ENCODE measurements at places on chromosomes 7 and 10.

DNA sequence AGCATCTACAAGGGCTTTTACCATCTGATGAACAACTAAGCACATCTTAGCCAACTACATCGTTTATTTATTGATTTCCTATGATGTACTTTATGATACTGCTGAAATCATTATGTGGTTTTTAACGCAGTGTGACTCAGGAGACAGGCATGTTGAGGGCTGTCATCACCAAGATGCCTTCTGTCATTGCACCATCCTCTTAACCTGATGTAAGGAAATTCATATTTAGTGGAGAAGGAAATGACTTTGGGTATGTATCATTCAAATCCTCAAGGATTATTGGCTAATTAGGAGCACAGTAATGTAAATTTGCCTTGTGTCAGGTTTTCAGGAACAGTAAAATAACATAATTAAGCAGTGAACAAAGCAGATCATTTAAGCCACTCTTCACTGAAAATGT is 138.5 kb upstream of the MGMT start:
- DNase-seq = no peak

- no peak for DNase-seq
Measured at GRCh38 chr10:96767611-96768010, 47.3 kb upstream of the PIK3AP1 start.

DNA sequence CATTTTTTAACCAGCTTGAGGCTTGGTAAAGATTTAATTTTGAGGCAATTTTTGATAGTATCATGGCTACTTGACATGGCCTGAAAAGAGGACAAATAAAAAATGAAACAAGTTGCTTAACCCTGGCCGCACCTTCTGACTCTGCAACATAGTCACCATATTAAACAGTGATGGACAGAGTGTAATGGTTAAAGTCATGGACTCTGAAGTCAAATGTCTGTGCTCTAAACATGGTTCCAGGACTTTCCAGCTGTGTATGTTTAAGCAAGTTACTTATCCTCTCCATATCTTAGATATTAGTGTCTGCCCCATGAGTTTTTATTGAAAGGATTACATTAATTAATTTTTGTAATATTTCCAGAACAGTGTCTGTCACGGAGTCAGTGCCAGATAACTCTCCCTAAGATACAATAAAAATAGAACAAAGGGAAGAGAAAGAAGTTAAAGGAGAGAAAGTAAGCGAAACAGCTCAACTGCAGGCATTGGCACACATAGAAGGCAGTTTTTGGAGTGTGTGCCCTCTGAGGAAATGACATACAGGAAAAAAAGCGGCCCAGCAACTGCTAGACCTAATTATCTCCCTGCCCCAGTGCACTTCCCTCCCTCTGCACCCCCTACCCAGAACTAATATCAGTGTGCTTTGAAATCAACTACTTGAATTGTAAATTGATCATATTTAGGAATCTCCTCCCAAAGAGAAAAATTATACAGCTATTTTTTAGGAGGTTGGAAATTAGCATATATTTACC is 65.3 kb downstream of the MACC1 start:
- DNase-seq = no peak

GRCh38 chr7:85452674-85453073 is 265.8 kb upstream of the SEMA3D start:
- DNase-seq = no peak

DNA sequence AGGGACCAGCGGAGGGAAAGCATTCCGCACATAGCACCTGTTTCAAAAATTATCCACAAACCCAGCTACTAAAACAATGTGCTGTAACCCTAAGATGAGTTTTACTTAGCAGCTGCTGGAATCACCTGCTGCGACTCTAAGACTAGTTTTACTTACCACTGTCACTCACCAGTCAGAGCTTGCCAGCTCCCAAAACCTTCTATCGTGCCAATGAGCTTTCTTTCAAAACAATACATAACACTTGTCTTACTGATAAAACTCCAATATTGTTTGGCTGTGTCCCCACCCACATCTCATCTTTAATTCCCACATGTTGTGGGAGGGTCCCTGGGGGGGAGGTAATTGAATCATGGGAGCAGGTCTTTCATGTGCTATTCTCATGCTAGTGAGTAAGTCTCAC is 18.4 kb downstream of the ST8SIA6 start:
- no peak for DNase-seq

- no peak for DNase-seq
Measured at GRCh38 chr10:7968510-7969112, 85.9 kb upstream of the GATA3 start.

DNA sequence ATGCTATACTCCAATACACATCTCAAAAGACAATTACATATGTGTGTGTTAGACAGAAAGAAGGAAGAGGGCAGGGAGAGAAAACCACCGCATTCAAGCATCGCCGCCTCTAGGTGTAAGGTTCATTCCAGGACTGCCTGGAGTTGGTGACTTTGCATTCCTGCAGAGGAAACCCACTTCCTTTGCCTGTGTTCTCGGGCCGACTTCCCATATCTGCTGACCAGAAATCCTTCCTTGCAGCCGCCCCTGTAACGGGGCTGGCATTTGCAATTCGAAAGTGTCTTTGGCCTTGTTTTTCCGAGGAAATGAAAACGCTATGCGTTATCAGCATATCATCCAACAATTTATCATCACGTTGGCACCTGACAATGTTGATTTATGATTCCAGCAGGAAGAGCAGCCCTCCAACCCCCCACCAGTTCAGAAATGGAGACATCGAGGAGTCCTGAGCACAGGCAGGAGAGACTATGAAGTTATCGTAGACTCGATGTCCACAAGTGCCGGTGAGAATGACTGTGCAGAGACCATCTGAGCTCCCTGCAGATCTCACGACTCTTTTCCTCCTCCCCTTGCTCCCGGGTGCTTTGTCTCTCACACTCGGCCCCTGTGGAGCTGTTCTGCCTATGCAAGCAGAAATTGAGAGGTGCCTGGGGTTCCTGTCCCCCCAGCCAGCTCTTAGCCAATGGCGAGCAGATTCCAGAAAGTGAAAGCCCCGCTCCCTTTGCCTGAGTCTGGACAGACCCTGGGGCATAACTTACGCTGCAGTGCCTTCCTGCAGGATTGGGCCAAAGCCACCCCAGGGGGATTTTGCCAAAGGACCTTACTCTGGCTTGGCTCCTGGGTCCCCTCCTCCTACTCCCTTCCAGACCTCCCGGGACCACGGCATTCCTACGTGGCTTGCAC is 68.9 kb upstream of the FOXK1 start:
- DNase-seq = no peak

GRCh38 chr7:135186841-135187253 is 16.3 kb upstream of the CYREN start:
- no peak for DNase-seq

GRCh38 chr7:48040944-48041652 is 5.8 kb downstream of the C7orf57 start:
- no peak for DNase-seq

- peak; percentile 22 for DNase-seq
Measured at GRCh38 chr10:92689663-92690210, at the start of gene HHEX. TSS of gene HHEX (plus strand) at chr10:92689955. CDS start at chr10:92689987, 32 bp downstream.

GRCh38 chr10:85032981-85033380 is 704.6 kb downstream of the CCSER2 start:
- DNase-seq = no peak

DNA sequence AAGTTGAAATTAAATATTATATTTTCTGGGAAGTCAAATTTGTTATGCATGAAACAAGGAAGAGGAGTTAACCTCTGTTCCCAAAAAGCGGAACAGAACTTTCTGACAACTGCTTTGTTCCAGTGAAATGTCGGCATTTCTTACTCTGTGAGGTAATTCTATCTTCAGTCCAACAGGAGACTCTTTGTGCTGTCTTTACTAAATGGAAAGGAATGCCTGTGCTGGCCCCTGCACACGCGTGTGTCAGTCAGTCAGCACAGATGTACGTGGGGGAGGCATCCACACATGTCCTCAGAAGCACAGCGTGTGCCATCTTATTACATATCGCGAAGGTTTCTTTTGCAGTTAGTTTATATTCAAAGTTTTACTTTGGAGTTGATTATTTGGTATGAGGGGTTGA is 37.5 kb downstream of the NET1 start:
- no peak for DNase-seq

GRCh38 chr7:22052674-22053365 is 107.1 kb upstream of the CDCA7L start:
- DNase-seq = no peak

DNA sequence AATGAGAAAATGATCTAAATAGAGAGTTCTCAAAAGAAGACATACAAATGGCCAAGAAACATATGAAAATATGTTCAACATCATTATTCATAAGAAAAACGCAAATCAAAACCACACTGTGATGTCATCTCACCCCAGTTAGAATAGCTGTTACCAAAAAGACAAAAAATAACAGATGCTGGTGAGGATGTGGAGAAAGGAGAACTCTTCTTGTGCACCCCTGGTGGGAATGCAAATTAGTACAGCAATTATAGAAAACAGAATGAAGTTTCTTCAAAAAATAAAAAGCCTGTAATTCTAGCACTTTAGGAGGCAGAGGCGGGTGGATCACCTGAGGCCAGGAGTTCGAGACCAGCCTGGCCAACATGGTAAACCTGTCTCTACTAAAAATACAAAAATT is 199.3 kb downstream of the PARD3 start:
- DNase-seq = no peak

DNA sequence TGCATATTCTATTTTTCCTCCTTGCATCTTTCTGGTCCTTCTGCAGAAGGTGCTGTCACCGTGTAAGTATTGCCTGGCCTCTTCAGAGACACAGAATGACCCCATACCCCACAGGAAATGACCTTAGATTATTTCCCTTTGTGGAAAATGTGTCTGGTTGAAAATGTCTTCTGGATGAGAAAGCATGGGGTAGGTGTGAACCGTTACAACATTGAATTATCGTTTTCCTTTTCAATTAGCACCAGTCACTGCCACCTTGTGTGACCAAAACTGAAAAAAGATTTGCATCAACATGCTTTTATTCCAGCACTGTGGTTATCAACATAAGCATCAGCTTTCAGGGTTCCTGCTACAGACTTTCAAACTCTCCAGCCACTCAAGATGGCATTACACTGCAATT is 58.0 kb upstream of the CELF2 start:
- DNase-seq = no peak

GRCh38 chr10:58641708-58642107 is 129.0 kb downstream of the BICC1 start:
- no peak for DNase-seq

DNA sequence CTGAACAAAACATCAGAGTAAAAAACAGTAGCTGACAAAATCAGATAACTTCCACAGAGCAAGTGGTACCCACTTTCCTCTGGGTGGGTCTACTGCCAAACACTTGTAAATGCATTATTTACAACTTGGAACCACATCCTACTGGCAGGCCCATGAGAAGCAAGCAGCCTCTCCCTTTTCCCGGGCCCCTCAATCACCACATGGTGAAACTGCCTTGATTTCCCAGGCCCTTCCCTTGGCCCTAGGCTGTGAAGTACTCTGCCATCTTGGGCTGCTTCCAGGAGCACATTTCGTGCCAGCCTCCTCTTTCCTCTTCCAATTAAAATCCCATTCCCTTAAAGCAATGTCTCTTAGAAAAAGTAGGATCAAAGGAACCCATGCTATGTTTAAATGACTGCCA is 71.4 kb downstream of the CUZD1 start:
- DNase-seq = no peak

DNA sequence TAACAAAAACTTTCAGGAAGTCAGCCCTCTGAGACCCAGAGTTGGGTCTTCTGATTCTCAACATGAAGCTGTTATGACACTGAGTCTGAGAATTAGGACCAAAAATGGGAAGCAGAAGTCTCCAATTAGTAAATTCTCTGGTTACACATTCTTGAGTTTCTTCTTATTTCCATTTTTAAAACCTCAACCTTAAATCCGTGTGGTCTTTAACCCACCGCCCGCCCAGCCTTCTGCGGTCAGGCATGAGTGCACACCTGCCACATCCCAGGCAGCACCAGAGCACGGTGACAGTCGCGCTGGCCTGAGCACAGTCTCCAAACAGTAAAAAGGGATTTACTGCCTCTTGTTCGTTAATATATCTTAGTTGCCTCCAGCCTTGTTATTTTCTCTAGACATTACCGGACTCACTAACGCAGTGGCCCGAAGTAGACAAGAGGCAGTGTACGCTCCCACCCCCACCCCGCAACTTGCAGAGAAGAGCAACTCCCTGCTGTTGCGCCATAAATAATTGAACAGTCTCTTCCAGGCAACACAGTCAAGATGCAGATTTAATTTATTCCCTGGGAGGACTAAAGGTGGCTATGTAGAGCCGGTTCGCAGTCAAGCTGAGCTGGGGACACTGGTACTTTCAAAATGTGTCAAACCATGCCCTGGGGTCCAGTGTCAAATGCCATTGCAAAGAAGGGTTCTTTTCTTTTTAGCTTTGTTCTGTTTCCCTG is 147.0 kb upstream of the CELF2 start:
- no peak for DNase-seq

GRCh38 chr10:68831961-68832455 is 4.7 kb downstream of the STOX1 start:
- DNase-seq = no peak

DNA sequence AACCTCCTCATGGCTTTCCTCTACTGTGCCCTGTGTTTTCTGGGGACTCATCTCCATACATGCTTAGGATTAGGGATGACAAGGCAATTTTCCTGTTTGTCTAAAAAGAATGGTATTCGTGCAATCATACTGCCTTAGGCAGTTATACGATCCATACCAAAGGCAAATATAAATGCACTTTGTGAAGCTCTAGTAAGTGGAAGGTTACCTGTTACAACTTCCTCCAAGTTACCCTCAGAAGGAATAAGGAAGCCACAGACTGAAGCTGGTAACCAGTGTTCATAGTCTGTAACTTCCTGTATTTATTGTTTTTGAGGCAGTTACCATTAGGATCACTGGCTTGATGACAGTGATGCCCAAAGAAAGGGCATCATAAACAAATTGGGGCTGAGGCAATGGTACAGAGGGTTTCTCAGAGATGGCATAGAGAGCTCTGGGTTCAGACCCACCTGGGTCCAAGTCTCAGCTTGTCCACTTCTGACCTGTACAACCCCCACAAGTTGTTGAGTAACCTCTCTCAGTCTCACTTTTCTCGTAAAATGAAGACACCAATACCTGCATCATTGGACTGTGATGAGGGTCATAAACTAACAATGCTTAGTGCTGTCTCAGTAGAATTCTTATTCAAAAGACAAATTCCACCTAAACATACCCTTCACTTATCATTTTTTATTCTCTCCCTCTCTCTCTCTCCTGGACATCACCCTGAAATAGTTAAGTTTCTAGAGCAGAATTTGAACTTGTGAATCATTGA is 138.2 kb downstream of the ELMO1 start:
- DNase-seq = no peak

DNA sequence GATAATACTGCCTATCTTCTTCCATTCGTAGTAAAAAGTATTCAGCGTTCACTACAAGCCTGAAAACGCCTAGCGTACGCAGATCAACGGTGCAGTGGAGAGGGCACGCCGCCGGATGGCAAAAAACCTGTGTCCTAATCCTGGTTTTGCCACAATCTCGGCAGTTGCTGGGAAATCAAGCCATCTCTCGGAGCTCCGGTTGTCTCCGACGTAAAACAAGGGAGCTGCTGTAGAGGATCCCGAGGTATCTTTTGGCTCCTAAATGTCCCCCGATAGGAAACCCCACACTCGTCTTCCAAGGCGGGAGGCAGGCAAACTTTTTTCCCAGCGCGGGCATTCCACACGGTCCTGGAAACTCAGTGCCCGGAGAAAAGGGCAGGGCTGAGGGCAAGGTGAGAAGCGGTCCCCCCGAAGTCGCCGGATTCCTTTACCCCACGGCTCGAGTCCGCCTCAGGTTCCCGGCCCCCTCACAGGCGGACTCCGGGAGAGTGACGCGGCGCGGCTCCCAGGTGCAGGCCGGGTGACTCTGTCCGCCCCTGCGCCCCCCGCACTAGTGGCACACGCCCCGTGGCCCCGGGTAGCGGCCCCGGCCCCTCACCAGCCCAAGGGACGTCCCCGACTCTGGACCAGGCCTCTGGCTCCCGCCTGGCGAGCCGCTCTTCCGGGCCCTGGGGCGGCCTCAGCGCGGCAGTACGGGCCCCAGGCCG is 649 bp downstream of the IDE start:
- peak; percentile 19 for DNase-seq

Data from T-helper 9 cell (primary cell).